ENCODE measurements at places on chromosomes 12 and 14.

- DNase-seq, result peak; percentile 73
These were observed 53.3 kb downstream of the PITPNM2 start for GRCh38 chr12:123097561-123098084.

DNA sequence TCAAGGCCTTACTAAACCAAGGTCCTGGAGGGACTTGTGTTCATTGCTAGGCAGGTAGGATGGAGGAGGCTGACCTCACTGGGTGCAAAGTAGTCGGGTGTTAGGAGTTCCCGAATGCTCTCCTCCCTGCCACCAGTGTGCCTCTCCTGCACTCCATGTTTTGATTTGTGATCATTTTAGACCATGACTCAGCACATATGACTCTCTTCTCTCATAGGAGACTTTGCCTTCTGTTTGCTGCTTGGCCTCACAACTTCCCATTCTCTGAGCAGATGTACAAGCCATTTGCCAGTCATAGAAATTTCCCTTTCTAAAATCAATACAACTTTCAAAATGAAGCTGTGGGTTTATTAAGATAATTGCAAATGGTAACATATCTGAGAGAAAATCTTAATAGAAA is 46.6 kb upstream of the LRIG3 start:
- no peak for DNase-seq

GRCh38 chr12:63958876-63959580 is 114.5 kb downstream of the SRGAP1 start:
- DNase-seq, result no peak

DNA sequence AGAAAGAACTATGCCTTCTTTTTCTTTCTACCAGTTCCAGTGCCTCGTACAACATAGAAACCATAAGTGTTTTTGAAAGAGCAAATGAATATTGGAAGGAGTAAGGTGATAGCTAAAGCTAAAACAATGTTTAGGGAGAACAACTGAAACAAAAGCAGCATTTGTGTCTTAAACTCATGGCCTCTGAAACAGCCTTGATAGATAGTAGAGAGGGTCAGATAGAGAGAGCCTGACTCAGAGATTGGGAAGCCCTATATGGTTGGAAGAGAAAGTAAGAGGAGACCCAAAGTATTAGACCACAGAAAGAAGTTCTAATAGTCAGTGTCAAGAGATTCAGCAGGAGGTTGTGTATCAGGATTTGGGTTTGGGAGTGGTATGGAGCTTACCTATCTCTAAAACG is 79.6 kb upstream of the IFNG-AS1 start:
- DNase-seq, result no peak

DNA sequence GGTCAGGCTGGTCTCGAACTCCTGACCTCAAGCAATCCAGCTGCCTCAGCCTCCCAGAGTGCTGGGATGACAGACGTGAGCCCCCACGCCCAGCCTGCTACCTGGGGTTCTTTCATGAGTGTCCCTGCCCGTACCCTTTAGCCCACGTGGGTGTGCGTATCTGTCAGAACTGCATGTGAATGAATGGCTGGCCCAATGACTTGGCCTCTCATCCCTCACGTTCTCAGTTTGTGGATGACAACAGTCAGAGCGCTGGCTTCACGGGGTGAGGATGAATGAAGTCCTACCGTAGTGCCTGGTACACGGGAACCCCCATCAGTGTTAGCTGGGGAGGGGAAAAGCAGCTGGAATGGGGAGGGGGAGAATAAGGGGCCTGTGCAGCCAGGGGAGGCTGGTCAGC is 16.1 kb upstream of the ZDHHC22 start:
- no peak for DNase-seq

- no peak for DNase-seq
These were observed 71.6 kb downstream of the SCAF11 start for GRCh38 chr12:45918818-45919217.

- no peak for DNase-seq
These were observed 102.3 kb upstream of the BCAT1 start for GRCh38 chr12:25051171-25051570.

DNA sequence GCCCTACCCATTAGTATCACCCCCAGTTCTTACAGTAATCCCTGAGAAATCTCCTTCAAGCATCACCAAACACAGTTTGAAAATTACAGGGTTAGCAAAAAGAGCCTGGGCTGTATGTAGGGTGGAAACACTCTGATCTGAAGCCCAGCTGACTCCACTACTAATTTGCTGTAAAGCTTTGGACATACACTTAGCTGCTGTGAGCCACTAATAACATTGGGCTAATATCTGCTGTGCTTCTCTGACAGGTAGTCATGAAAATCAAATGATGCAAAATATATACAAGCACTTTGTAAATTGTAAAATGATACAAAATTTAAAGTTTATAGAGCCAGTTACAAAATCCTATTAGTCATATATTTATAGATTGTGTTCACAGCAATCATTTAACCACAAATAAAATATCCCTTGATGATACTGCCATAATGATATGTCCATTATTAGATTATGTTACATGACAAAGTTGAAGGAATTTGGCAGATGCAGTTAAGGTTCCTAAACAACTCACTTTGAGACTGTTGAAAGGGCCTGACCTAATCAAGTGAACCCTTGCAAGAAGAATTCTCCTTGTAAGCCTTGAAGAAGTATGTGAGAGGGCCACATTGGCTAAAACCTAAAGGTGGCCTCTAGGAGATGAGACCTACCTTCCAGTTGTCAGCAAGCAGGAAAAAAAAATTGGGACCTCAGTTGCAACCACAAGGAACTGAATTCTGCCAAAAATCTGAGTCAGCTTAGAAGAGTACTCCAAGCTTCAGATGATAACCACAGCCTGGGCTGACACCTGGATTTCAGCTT is 19.0 kb downstream of the TWF1 start:
- no peak for DNase-seq

GRCh38 chr12:76519538-76519937 is 40.0 kb downstream of the OSBPL8 start:
- DNase-seq, result no peak

All from glutamatergic neuron (in vitro differentiated cells).